ENCODE measurements at places on chromosomes 2 and 18.

GRCh38 chr18:70693246-70693645 is 404.4 kb downstream of the SOCS6 start:
- DNase-seq: peak; percentile 2

- peak; percentile 94 for DNase-seq
Observed at GRCh38 chr2:9703701-9704221, 73.0 kb upstream of the YWHAQ start.

- DNase-seq: no peak
Observed at GRCh38 chr2:128455721-128456050, 137.0 kb upstream of the HS6ST1 start.

- DNase-seq: no peak
Observed at GRCh38 chr2:105896765-105897163, 152.1 kb downstream of the NCK2 start.

- DNase-seq: no peak
Observed at GRCh38 chr2:210452194-210452593, 24.4 kb downstream of the LANCL1 start.

GRCh38 chr2:238406221-238406997 is 20.3 kb upstream of the ASB1 start:
- no peak for DNase-seq

DNA sequence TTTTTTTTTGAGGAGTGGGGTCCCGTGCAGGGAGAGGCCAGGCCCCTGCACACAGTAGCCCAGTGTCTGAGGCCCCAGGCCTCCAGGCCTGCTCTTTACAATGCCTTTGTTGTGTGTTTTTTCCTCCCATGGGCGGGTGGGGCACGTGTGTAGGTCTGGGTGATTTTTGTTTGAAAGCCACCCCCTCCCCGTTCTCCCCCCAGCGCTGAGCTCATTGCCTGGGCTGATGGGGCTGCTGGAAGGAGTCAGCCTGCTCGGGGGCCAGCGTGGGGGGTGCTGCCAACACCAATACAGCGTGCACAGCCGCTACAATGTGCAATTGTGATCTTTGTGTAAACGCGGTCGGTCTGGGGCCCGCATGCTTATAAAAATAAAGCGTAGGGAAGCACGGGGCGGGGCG is 142.7 kb downstream of the DYSF start:
- no peak for DNase-seq

DNA sequence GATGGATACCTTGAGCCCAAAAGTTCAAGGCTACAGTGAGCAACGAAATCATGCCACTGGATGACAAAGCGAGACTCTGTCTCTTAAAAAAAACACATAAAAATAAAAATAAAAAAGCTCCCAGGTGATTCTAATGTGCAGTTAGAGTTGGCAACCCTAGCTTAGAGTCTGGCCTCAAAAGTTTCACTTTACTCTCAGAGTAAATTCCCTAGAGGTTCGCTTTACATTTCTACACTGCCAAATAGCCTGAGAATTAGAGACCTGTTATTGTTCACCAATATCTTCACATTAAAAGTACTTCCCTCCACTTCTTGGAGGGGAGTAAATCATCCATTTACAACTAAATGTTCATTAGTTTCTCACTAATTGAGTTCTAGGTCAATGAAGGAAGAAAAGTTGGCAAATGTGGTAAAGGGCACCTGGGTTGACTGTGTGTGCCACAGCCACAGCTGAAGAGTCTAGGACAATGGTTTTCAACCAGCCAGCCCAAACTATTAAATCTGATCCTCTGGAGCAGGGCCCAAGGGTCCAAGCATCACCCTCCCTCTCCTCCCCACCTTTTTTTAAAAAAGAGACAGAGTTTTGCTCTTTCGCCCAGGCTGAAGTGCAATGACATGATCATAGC is 15.2 kb upstream of the TMEM37 start:
- DNase-seq: no peak

DNA sequence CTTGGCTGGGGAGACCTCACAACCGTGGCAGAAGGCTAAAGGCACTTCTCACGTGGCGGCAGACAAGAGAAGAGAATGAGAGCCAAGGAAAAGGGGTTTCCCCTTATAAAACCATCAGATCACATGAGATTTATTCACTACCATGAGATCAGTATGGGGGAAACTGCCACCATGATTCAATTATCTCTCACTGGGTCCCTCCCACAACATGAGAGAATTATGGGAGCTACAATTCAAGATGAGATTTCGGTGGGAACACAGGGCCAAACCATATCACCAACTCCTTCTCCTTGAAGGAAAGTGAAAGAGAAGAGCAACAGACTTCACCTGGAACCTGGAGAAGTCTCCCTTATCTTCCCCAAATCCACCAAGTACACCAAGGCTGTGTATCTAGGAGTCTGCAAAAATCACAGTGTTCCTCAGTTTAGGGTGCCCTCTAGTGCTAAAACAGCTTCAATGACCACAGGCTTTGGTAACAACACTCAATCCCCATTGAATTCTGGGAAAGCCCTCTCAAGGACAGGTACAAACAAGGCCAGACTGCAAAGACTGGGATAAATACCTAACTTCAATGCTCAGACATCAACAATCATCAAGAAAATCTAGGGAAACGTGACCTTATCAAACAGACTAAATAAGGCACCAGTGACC is 148.8 kb upstream of the SRD5A2 start:
- peak; percentile 46 for DNase-seq

GRCh38 chr2:55408918-55409868 is 10.5 kb downstream of the CCDC88A start:
- peak; percentile 38 for DNase-seq

DNA sequence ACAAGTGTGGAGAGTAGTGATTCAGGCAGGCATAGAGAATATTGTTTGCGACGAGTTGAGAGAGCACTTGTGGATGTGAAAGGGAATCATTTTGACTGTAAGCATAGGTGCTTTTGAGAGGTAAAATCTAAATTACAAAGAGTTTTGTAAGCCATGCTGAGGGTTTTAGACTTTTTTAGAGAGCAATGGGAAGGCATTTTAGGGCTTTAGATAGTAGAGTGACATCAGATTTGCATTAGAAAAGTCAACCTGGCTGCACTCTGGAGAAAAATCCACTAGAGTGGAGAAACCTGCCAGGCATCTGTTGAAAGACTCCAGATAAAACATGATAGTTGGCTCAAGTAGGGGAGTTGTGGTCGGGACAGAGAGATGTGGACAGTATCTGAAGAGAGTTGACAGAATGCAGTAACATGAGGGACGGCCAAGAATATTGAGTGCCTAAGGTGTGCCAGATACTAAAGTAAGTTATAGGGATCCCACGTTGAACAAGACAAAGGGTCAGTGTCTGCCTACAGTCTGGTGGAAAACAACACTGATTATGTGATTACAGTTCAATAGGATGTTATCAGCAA is 91.7 kb upstream of the MYO3B start:
- no peak for DNase-seq

DNA sequence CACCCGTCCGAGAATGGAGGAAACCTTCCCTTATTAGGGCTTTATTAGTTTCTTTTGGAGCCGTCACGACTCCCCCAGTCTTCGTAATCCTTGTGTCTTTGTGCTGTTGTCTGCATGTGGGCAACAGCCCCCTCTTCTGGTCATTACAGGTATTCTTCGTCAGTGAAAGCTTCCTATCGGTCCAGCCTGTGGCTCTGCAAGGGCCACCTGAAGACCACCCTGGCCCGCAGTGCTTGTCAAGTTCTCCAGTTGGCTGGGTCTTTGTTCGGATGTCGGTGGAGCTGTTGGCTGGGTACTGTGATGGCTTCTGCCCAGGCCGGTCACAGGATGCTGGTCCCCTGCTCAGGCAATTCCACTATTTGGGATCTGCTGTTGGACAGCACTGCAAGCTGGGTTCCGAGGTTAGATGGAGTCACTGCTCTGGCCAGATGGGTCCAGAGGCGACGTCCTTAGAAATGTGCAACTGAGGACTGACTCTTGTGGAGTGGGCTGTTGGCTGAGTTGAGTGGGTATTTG is 19.2 kb downstream of the E2F6 start:
- DNase-seq: peak; percentile 63

- DNase-seq: peak; percentile 65
Observed at GRCh38 chr2:234496835-234497593, at the start of gene ARL4C. TSS of gene ARL4C (minus strand) at chr2:234497081. CDS start at chr2:234496586, 495 bp downstream.

- peak; percentile 14 for DNase-seq
Observed at GRCh38 chr2:217314021-217314460, 454.2 kb upstream of the TNP1 start.

GRCh38 chr2:236510034-236510433 is 59.6 kb upstream of the ACKR3 start:
- no peak for DNase-seq

- DNase-seq: peak; percentile 79
Observed at GRCh38 chr2:160279813-160280465, 79.9 kb upstream of the ITGB6 start.

DNA sequence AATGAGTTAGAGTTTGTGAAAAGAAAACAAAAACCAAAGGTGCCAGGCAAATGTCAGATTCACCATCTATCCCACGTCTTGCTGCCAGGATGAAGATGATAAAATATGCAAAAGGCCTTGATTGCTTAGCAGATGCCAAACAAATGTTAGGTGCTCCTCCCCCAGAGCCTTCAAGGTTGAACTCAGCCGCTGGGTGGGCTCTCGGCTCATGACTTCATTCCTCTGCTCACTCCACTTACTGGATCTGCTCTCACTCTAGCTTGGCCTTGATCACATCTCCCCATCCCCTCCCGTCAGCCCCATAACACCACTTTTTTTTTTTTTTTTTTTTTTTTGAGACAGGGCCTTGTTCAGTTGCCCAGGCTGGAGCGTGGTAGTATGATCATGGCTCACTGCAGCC is 38.5 kb downstream of the SH2D6 start:
- no peak for DNase-seq

DNA sequence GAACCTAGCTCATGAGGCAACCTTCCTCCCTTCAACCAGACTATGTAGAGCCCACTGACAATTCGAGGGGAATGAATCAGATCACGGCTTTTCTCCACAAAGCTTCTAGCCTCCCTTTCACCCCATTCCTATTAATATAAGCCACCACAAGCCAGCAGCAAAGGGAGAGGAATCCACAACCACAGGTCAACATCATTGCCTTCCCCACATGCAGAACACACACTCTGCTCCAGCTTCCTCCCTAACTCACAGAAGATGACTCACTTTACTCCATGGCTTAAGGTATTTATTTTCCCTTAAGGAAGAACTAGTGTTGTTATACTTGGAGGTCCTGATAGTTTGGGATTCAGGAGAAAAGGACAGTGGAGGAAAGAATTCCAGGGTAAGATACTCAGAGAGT is 272.2 kb downstream of the C1D start:
- DNase-seq: peak; percentile 84

DNA sequence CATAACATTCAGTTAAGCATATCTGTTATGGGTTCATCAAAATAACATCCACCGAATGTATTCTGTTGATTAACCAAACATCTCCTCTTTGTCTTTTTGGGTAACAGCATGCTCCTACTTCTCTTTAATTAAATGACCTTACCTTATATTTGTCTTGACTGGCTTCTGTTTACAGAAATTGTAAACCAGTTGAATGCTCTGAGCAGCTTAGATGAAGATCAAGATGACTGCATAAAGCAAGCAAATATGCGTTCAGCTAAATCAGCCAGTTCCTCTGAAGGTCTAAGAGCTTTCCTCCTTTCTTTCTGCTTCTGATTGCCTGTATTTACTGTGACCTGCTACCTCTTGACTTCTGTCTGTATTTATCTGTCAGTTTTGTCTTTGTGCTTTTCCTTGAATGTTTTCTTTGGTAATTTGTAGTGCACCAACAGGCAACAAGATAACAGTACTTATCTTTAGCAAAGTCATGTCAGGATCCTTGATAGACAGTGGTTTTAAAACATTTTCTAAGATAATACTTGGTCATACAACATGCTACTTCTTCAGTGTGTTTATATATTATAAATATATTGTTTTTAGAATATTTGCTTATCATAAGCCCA is 152.8 kb downstream of the EHBP1 start:
- no peak for DNase-seq

GRCh38 chr2:47254464-47254863 is 99.4 kb upstream of the STPG4 start:
- DNase-seq: no peak

GRCh38 chr2:126634273-126634861 is 21.6 kb upstream of the GYPC start:
- peak; percentile 12 for DNase-seq

GRCh38 chr18:39843546-39843945 is 2111.5 kb upstream of the PIK3C3 start:
- DNase-seq: no peak

- no peak for DNase-seq
Observed at GRCh38 chr2:5242751-5243150, 449.4 kb upstream of the SOX11 start.

GRCh38 chr2:240764605-240765004 is 55.4 kb downstream of the KIF1A start:
- DNase-seq: no peak

DNA sequence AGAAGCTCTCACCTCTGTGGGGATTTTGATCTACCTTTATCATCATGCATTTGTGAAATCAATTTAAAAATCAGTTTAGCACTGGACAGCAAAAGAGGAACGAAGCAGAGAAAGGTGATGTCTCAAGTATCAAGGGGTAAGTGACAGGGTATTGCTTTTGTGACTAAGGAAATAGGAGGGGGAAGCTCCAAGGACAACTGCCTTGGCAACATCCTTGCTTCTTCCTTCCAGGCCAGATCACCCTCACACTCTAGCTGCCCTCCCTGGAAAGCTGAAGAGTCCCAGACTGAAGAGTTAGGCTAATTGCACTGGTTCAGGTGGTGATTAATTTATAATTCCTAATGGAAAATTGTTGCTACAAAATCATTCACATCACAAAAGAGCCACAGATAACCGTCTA is 859.1 kb upstream of the ACVR2A start:
- DNase-seq: no peak

GRCh38 chr2:127891811-127892210 is 6.1 kb upstream of the AMMECR1L start:
- DNase-seq: no peak

DNA sequence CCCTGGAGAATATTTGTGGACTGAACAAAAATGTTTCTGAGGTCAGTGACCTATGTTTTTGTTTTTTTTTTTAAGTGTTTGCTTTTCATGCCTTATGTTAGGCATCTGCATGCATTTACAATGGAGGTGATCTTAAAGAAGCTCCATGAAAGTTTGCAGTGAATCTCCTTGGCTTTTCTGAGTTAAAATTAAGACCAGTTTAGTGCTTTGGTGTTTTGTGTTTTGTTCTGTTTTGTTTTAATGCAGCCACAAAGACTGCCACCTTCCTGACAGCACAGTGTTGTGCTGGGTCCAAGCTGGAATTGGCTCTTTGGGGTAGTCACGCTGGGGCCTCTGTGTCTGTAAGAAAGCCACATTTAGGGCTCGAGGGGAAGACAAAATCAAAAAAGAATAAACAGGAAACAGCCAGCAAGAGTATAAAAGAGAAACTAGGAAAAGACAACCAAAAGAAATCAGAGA is 396.2 kb downstream of the ARHGAP15 start:
- no peak for DNase-seq

- peak; percentile 33 for DNase-seq
Observed at GRCh38 chr18:31819106-31819924, 58.6 kb upstream of the SLC25A52 start.

GRCh38 chr2:51410331-51410730 is 378.4 kb upstream of the NRXN1 start:
- DNase-seq: no peak

- DNase-seq: no peak
Observed at GRCh38 chr18:24443870-24444269, 16.6 kb upstream of the HRH4 start.

- no peak for DNase-seq
Observed at GRCh38 chr2:88859461-88859860, 168.0 kb downstream of the RPIA start.

- no peak for DNase-seq
Observed at GRCh38 chr18:35267809-35268208, 22.2 kb downstream of the ZSCAN30 start.

GRCh38 chr2:132522901-132523300 is 106.3 kb downstream of the GPR39 start:
- DNase-seq: no peak

GRCh38 chr2:1736045-1736444 is 8.3 kb downstream of the PXDN start:
- DNase-seq: peak; percentile 38
